Endodermal cell (in vitro differentiated cells): ENCODE measurements at places on chromosomes 13 and 19. TPM values are rescaled to one million over a fixed set of nuclear protein-coding genes. Genes with fewer than 3 reads are reported as not detected.

DNA sequence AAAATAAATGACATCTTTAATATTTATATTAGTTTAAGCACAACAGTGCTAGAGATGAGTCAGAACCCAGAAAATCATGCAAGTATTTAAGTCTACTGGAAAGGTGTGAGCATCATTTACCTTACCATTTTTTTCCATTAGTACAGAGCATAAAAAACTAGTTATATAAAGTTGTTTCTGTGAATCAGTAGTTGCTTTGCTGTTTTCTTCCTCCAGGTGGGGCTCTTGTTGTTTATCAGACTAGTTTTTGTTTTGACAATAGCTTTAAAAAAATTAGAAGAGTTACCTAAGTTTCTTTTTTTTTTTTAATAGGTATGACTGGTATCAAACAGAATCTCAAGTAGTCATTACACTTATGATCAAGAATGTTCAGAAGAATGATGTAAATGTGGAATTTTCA is 12.7 kb downstream of the SUGT1 start:
- no peak for DNase-seq

The RDH8 gene
- not detected in 2 replicates for total RNA-seq

DNA sequence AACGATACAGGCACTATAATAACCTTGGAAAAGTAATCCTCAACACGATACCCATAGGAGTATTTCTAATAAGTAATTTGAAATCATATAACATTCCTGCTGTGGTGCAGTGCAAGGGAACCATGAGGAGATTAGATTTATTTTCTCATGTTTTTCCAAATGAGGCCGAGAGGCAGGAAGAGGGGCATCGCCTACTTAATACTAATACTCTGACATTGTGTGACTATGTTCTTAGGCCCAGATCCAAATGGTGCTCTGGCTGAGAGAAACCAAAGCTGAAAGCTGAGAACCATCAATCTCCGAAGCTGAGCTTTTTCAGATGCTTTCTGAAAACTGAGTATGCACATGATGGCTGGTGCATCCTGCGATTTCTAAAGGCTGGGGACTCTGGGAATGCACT is 248.0 kb upstream of the MAB21L1 start:
- peak; percentile 7 for DNase-seq

DNA sequence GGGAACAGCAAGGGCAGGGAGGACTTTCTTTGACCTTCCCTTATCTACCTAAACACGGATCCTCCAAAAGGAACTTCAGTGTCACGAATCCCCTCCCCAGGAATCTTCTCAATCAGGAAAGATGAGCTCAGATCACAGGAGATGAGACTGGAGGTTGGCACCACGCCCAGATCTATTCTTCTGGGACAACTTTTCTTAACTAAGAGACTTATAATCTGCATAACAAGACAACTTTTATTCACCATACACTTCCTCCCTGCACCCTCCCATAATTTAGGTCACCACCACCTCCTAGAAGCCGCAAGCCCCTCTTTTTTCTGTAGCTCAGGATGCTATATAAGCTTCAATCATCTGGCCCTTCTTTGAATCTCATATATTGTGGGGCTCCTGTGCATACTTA is 19.2 kb upstream of the AKT2 start:
- no peak for DNase-seq

DNA sequence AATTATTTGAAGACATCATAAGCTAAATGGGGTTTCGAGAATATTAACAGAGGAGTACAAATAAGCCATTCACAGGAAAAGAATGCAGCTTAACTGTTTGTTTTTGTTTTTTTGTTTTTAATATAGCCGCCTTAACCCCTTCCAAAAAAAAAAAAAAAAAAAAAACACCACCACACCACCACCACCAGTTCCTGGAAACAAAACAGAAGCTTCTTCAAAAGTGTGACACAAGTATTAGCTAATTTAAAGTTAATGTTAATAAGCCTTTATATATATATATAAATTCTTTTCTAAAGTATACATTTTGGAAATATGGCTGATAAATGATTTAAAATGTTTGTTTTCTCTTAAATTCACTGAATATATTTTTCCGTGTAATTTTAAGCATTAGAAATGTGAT is 1.4 kb downstream of the RAP2A start:
- DNase-seq = no peak

DNA sequence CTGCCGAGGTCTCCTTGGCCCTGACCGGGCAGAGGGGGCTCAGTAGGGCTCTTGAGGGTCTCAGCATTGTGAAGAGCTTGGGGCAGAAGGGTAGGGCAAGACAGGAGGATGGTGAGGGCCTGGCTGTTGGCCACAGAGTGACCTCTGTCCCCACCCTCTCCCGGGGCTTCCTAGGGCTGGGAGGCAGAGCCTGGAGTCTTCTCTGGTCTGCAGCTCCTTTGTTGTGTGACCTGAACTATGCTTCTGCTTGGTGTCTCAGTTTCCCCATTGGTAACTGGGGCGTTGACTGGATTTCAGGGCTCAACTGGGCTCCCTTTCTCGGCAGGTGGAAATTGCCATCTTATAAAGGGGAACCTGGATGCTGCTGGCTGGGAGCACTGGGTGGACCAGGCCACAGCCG is 30.1 kb upstream of the PEPD start:
- DNase-seq = no peak

The DDX49 gene
- 28.8 to 30.4 TPM (median 28.8 TPM) in 3 replicates for total RNA-seq

The LHB gene
- total RNA-seq = not detected in 3 replicates

The LRCH1 gene
- total RNA-seq = 11.8 to 14.9 TPM (median 12.4 TPM) in 3 replicates
